ENCODE measurements at places on chromosomes 2 and 18. TPM values are rescaled to one million over a fixed set of nuclear protein-coding genes. Genes with fewer than 3 reads are reported as not detected.

Gene C2orf78
- not detected for total RNA-seq

Gene DSEL
- 157 TPM for total RNA-seq

Gene REG1B
- not detected for total RNA-seq

Gene STPG4
- 0.72 TPM for total RNA-seq

Gene SLC40A1
- 13.6 TPM for total RNA-seq

DNA sequence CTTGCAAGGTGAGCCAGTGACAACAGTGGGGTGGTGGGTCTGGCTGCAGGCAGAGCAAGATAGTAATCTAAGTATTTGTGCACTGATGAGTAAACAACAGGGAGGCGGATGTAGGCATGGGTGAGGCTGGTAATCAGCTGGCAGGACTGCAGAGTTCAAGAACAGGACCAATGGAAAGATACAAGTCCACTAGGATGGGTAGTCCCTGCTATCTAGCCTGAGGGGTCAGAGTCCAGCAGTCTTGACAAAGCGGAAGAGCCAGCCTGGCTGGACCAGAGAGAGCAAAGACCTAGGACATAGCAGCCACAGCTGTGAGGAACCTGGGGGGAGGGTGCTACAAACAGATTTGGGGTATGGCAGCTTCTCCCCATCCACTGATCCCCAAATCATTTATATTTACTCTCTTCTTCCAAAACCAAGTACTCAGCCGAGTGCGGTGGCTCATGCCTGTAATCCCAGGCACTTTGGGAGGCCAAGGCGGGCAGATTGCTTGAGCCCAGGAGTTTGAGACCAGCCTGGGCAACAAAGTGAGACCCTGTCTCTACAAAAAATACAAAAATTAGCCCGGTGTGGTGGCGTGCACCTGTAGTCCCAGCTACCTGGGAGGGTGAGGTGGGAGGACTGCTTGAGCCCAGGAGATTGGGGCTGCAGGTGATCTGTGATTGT is 25.9 kb downstream of the VIL1 start:
- DNase-seq, result no peak
- no peaks in the 10 kb centered on the region for H3K27me3 ChIP-seq
- H3K4me3 ChIP-seq, result no peak overlapping the region
- H3K27ac ChIP-seq, result no peak overlapping the region
- no peaks in the 10 kb centered on the region for H3K4me1 ChIP-seq

GRCh38 chr2:169510496-169510895 is 994 bp downstream of the KLHL41 start:
- no peak overlapping the region for H3K4me3 ChIP-seq
- no peaks in the 10 kb centered on the region for H3K27me3 ChIP-seq
- no peaks in the 10 kb centered on the region for H3K36me3 ChIP-seq
- no peak for DNase-seq

DNA sequence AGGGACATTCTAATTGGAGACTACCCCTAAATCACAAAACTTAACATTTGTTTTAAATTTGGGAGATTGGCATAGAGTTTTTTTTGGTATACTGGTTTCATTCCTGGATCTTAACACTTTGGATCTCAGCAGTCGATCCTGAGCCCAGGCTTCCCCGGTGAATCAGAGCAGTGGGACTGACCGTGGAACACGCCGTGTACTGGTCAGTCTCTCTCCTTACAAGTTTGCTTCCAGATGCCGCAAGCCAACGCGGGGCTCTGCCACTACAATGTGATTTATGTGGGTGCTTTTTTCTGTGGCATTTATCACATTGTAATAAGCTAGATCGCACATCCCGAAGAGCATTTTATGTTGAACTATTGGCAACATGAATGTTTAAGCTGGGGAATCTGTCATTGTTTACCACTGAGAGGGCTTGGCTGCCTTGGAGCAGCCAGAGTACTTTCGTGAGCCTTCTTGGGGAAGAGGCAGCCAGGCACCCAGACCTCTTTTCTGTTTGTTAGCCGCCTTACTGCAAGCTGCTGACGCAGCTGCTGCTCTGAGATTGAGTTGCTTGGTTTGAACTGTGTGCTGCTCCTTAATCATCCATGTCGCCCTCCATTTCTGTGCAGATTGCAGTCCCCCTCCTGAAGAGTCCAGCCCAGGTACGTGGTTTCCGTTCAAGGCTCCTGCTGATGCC is 49.3 kb downstream of the COA5 start:
- H3K4me3 ChIP-seq, result no peak overlapping the region
- peak; percentile 14 for DNase-seq
- peaks cover 8% of the 10 kb centered on the region for H3K36me3 ChIP-seq
- H3K27ac ChIP-seq, result peak overlapping the region; percentile 70
- H3K4me1 ChIP-seq, result peaks cover 29% of the 10 kb centered on the region

- no peaks in the 10 kb centered on the region for H3K36me3 ChIP-seq
- H3K27ac ChIP-seq, result no peak overlapping the region
- H3K27me3 ChIP-seq, result no peaks in the 10 kb centered on the region
- H3K4me3 ChIP-seq, result no peak overlapping the region
- H3K4me1 ChIP-seq, result peaks cover 14% of the 10 kb centered on the region
- DNase-seq, result no peak
Measured at GRCh38 chr2:195503208-195503607, 153.8 kb upstream of the SLC39A10 start.

GRCh38 chr18:7877609-7878008 is 310.5 kb downstream of the PTPRM start:
- no peaks in the 10 kb centered on the region for H3K36me3 ChIP-seq
- H3K27me3 ChIP-seq, result no peaks in the 10 kb centered on the region
- no peak overlapping the region for H3K4me3 ChIP-seq

DNA sequence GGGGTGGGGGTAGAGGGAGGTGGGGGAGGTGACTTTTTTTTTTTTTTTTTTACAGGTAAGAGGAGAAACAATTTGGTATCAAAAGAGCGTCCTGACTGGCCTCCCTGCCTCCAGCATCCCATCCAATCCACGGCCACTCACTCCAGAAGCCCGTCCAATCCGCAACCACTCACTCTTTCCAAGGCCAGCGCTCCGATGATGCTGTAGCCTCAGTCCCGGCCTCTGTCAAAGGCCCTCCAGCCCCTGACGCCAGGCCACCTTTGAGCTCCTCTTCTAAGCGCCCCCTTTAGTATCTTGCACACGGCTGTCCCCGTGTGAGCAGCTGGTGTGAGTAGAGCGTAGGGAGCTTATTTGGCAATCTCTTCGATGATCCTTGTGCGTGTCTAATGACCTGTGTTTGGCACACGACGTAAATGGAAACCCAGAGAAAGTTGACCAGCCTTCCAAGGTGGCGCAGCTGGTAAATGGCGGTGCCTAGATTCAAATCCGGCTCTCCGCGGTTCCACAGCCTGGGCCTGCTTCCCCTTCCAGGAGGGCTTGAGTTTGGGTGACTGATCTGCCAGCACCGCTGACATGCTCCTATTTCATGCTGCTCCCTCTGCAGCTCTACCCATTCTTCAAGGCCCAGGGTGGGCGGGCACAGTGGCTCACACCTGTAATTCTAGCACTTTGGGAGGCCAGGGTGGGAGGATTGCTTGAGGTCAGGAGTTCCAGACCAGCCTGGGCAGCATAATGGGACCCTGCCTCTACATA is 23.8 kb upstream of the PXDN start:
- no peaks in the 10 kb centered on the region for H3K36me3 ChIP-seq
- H3K4me3 ChIP-seq, result no peak overlapping the region
- no peaks in the 10 kb centered on the region for H3K27me3 ChIP-seq

GRCh38 chr2:20213651-20214565 is 11.0 kb downstream of the SDC1 start:
- no peaks in the 10 kb centered on the region for H3K4me1 ChIP-seq
- H3K4me3 ChIP-seq, result no peak overlapping the region
- no peaks in the 10 kb centered on the region for H3K36me3 ChIP-seq
- DNase-seq, result peak; percentile 68
- no peak overlapping the region for H3K27ac ChIP-seq
- H3K27me3 ChIP-seq, result no peaks in the 10 kb centered on the region

GRCh38 chr18:68220458-68220857 is 494.4 kb downstream of the TMX3 start:
- H3K27ac ChIP-seq, result peak overlapping the region; percentile 10
- no peak for DNase-seq
- no peaks in the 10 kb centered on the region for H3K36me3 ChIP-seq
- peaks cover 18% of the 10 kb centered on the region for H3K4me1 ChIP-seq
- H3K4me3 ChIP-seq, result no peak overlapping the region

- H3K36me3 ChIP-seq, result no peaks in the 10 kb centered on the region
- H3K27me3 ChIP-seq, result no peaks in the 10 kb centered on the region
- H3K4me1 ChIP-seq, result no peaks in the 10 kb centered on the region
Measured at GRCh38 chr2:170298861-170299429, 121.0 kb downstream of the MYO3B start.

DNA sequence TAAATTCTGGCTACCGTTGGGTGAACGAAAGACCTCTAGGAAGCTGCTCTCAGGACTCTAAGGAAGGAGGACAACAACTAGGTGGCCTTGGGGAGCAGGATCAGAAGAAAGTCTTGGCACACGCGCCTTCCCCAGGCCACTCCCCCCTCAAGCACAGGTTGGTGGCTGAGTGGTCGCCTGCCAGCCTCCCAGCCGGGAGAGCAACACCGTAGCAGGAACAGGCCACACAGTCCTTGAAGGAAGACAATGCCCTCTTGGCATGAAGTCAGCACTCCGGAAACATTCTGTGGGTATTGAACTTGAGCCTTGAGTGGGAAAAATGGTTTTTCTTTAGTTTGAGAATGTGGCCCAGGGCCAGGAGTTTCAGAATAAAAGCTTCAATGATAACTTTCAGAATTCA is 87.4 kb upstream of the AGAP1 start:
- H3K27me3 ChIP-seq, result peaks cover 5% of the 10 kb centered on the region
- no peaks in the 10 kb centered on the region for H3K4me1 ChIP-seq
- no peak for DNase-seq
- no peak overlapping the region for H3K27ac ChIP-seq

GRCh38 chr2:136920652-136921333 is 155.4 kb downstream of the THSD7B start:
- H3K4me3 ChIP-seq, result no peak overlapping the region
- no peaks in the 10 kb centered on the region for H3K27me3 ChIP-seq
- no peak for DNase-seq
- no peaks in the 10 kb centered on the region for H3K4me1 ChIP-seq

DNA sequence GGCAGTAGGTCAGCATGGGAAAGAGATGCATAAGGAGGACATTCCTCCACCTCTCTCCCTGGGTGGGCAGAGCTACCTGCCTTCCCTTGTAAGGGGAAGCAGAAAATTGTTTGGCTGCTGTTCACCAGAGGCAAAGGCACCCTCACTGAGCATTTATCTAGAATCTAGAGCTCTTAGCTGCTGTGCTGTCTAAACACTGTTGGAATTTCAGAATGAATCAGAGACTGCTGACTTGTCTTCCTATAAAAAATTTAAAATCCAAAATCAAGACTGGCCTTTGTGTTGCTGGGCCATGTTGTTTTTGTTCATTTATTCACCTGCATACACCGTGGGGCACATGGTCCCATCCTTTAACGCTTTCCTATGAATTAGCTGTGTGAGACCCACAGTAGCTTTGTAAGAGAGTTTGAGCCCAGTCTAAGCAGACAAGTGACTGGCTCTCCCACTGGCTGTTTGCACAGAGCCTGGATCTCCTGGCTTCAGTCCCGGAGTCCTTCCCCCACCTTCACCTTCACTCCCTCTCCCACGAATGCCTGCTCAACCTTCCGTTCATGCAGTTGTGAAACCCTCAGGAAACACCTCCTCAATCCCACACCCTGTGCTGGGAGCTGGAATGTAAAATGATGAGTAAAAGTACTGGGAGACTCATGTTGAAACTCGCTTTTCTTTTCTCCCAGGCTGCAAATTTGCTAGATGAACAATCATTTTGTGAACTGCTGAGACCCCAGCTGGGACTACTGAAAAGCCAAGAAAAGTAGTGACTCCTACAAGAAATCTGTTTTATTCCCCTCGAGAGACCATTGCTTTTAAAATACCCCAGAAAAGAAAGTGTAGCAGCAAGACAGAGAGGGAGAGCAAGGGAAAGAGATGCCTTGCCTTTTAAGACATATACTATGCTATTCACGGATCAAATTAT is 76.2 kb downstream of the FAM168B start:
- H3K4me1 ChIP-seq, result peaks cover 19% of the 10 kb centered on the region
- DNase-seq, result peak; percentile 87
- no peaks in the 10 kb centered on the region for H3K27me3 ChIP-seq
- peak overlapping the region; percentile 1 for H3K4me3 ChIP-seq
- no peaks in the 10 kb centered on the region for H3K36me3 ChIP-seq
- H3K27ac ChIP-seq, result peak overlapping the region; percentile 75

DNA sequence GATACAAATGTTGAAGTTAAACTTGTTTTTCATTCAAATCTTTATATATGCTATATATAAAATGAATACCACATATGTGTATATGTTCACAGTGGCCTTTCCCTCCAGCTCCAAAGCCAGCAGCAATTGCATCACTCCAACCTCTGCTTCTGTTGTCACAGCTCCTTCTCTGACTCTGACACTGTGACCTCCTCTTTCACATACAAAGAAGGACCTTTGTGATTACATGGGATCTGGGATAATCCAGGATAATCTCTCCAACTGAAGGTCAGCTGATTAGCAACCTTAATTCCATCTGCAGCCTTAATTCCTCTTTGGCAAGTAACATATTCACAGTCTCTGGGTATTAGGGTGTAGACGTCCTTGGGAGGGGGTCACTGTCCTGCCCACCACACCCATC is 8.4 kb downstream of the FLACC1 start:
- H3K27me3 ChIP-seq, result no peaks in the 10 kb centered on the region
- no peak overlapping the region for H3K27ac ChIP-seq
- no peak overlapping the region for H3K4me3 ChIP-seq
- DNase-seq, result no peak

DNA sequence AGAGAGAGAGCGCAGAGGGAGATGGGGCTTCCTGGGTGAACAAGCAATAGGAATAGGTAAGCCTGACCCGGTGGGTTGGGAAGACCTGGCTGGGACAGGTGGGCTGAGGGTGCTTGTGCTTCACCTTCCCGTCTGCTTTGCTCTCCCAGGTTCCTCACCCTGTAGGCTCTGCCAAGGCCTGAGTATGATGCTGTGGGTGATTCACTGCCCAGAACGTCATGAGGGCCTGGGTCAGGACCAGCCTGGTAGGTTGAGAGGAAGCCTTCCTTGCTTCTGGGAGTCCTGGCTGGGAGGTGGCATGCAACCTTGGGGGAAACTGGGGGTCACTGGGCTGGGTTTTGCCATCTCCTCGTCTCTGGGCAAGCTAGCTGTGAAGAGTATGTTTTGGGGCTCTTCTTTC is 220.2 kb upstream of the APCDD1 start:
- H3K27me3 ChIP-seq, result no peaks in the 10 kb centered on the region
- no peaks in the 10 kb centered on the region for H3K36me3 ChIP-seq
- peaks cover 4% of the 10 kb centered on the region for H3K4me1 ChIP-seq
- no peak overlapping the region for H3K27ac ChIP-seq
- H3K4me3 ChIP-seq, result no peak overlapping the region

DNA sequence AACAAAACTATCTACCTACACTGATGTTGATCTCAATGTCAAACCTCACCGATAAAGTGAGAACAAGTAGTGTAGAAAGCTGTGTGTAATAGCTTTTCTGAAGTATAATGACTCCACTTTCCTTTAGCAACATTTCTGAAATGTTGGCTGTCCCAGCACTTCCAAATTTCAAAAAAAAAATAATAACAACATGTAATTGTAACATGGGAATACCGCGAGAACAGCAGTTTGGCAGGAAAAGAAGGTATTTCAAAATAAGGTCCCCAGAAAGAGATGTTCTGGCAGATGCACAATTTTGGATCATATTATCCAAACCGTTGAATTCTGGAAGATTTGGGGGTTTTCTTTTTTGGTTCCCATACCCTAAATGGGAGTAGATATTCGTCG is 352.0 kb downstream of the ARHGAP15 start:
- DNase-seq, result no peak
- no peaks in the 10 kb centered on the region for H3K4me1 ChIP-seq
- no peaks in the 10 kb centered on the region for H3K36me3 ChIP-seq
- H3K4me3 ChIP-seq, result no peak overlapping the region

Data from osteoblast (primary cell).